NCI-H69 (cell line): ENCODE measurements at places on chromosomes 6 and 20.

GRCh38 chr6:52908526-52908925 lies 972 bp downstream of the GSTA3 start:
- no peak for DNase-seq

DNA sequence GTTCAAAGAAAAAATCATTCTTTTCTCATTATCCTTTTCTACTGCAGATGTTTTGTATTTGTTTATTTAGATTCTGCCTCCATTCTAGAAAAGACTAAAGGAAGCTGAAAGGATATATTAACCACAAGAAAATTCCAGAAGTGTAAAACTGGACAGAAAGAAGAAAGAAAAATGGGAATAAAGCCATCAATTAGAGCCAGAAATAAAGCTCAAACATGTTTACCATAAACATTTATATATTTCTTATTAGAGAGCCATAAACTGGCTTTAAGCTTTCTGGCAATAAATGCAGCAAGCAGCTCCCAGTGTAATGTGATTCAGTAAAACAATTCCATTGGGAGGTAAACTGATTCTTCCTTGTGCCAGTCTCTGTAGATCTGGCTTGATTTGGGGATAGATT lies 244.1 kb downstream of the PTPRK start:
- no peak for DNase-seq

- DNase-seq: no peak
Observed at GRCh38 chr6:88371480-88371879, 205.3 kb upstream of the CNR1 start.

DNA sequence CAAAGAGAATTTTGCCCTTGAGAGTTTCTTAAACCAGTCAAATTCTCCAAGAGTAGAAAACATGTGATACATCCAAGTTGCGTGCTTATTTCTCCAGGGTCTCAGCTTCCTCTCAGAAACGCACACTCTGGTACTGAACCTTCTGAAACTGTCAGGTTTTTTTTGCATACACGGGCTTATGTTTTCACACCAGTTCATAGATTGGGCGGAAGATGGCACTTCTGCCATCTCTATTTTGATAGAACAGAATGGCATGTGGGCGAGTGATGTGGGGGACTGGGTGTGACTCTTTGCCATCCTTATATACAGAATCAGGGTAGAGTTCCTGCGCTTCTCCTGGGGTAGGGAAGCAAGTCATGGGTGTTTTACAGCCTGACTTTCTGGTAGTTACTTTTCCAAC lies 56.4 kb downstream of the ADTRP start:
- no peak for DNase-seq

- DNase-seq: peak; percentile 63
Observed at GRCh38 chr6:72218125-72218524, 331.8 kb downstream of the RIMS1 start.

- no peak for DNase-seq
Observed at GRCh38 chr6:12246900-12247299, 43.3 kb upstream of the EDN1 start.

- no peak for DNase-seq
Observed at GRCh38 chr20:37994512-37994911, 38.7 kb downstream of the TTI1 start.

DNA sequence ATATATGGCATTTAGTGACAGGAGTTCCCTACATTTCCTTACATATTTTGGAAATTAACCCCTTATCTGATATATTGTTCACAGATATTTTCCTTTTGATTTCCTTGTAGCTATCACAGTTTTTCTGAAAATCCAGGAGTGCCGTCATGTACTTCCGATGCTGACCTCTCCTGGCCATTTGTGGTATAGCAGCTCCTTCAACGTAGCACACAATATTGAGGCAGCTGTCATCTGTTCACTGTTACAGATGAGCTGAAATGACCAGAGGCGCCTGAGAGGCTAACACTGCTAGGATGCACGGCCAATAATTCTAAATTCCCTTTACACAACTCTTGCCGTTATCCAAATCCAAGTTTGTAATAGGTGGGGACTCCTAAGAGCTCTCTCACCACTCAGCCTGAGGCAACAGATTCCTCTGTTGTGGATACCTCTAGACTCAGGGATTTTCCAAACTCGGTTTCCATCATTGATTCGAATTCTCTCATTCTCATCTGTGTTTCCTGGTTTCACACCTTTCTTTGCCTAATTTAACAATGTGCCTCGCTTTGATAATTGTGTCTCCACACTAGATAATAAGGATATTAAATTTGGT lies 53.0 kb downstream of the MMUT start:
- DNase-seq: peak; percentile 88

GRCh38 chr20:1718604-1719384 lies 61.2 kb upstream of the SIRPG start:
- no peak for DNase-seq

GRCh38 chr6:42864602-42865001 lies 14.8 kb upstream of the RPL7L1 start:
- no peak for DNase-seq

DNA sequence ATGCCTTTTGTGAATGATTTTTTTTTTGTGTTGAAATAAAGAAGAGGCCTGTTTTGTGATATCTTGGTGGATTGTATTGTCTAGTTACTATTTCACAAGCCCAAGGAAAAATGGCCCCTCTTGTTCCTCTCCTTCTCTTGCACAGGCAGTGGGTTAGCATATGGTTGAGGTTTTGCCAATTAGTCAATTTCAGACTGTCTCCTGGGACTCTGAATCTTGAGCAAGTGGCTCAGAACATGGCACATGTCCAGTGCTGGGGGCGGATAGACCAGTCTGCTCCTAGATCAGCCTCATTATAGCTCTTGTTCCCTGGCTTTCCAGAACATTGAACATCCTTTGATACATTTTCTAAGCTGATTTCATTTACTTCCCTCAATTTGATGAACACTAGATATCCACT lies 589.2 kb downstream of the PHF3 start:
- peak; percentile 90 for DNase-seq

DNA sequence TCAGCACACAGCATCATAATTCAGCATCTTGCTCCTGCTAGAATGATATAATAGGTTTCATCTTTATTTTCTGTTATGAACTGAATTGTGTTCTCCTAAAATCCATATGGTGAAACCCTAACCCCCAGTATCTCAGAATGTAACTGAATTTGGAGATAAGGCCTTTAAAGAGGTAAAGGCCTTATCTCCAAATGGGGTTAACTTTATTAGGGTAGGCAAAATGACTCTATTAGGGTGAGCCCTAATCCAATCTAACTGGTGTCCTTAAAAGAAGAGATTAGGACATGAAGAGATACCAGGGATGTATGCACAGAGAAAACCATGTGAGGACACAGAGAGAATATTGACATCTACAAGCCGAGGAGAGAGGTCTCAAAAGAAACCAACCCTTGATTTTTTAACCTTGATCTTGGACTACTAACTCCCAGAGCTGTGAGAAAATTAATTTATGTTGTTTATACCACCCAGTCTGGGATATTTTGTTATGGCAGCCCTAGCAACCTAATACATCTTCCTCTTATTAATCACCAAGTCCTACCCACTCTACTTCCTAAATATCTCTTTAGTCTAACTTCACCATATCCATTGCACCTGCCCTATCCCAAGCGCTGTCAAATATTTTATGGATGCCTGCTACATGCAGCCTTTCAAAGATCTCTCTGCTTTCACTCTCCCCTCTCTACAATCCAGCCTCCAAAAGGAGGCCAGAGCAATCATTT lies 8.5 kb upstream of the MRS2 start:
- no peak for DNase-seq

DNA sequence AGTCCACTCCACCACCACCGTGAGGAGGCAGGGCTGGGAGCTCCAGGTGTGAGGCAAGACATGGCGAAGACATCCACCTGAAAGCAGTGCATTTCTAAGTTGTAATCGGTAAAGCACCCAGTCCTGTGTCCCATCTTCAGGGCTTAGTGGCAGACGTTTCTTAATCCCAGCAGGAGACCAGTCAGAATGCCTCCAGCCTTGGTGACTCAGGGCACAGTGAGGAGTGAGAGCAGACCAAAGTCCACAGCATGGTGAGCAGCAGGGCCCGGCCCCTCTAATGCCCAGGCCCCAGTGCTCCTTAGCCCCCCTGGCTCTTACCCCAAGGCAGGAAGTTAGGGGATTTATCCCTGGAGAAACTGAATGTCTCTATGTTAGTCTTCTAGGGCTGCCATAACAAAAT lies 183.9 kb downstream of the SYNDIG1 start:
- no peak for DNase-seq

GRCh38 chr6:52010145-52010544 lies 77.3 kb downstream of the PKHD1 start:
- no peak for DNase-seq

- no peak for DNase-seq
Observed at GRCh38 chr20:32339116-32339515, 19.0 kb upstream of the ASXL1 start.

GRCh38 chr20:11212272-11212671 lies 538.5 kb upstream of the JAG1 start:
- DNase-seq: no peak

DNA sequence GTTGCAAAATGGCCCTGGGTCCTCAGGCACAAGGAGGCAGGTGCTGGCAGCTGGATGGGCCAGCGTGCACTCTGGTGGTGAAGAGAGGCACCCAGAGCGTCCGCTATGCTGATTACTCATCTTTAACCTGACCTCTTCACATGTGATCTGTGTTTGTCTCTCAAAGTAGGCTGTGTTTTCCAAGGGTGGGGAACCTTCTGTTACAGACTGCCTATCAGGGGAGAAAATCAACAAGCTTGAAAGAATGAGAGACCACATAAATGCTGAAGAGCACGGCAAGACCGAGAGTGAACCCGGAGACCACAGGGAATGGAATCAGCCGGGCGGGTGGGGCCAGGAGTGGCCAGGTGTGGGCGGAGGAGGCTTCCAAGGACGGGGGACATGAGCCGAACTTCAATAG lies 16.2 kb downstream of the BNIP5 start:
- DNase-seq: peak; percentile 78

DNA sequence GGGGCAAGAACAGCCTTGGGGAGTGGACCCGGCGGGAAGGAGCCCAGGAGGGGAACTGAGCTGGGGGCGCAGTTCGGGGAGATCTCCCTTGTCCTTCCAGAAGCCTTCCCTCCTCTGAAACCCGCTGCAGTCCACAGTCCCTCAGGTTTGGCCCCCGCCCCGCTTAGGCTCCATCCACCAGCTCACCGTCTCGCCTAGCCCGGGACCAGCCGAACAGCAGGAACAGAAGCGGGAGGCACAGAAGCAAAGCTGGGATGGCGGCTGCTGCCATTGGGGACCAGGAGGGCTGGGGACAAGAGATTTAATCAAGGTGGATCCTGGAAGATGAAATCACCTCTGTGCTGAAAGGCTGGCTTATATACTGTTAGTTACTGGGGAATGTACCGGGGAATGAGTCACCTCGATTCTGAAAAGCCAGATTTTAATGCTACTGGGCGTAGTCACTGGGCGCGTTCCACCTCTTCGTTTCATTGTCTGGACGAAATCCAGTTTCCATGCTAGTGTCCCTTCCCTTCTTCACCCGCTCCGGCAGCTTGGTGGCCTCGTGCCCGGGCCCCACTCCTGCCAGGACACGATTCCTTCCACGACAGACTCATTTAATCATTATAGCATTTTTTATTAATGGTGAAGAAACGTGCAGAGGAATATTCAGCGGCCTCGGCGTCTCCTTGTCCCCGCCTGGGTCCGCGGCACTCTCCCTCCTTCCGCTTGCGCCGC lies at the start of gene RAET1L:
Gene RAET1L (minus strand): TSS at position 332 of the 717 bp plus-strand sequence. CDS start 61 bp downstream, at position 271.
- peak; percentile 45 for DNase-seq

DNA sequence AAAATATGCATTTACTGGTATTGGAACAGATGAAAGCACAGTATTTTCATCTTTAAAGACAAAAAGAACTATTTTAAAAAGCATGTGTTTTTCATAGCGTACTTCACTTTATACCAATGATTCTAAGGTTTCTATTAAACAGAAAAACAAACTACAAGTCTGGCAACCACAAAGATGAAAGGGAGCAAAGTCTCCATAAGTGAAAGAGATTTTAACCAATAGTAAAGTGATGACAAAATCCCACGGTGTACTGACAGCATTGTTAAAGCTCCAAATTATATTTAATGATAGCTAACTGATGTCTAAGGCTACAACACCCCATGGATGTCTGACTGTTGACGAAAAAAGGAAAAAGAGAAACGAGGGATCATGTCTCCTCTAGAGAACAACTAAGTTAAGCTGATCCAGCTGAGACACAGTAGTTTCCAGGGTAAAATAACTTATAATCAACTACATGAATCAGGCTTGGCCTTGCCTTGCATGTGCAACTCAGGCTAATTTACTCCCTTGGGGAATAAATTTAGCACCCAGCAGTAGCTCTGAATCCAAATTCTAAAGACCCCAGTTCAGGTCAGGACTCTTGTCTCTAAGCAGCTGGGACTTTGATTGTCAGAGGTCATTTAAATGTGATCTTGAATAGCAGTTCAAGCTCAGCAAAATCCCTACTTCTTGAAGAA lies 56.0 kb upstream of the TAB2 start:
- DNase-seq: no peak

- DNase-seq: peak; percentile 96
Observed at GRCh38 chr6:15504581-15505350, 158.1 kb downstream of the DTNBP1 start.

DNA sequence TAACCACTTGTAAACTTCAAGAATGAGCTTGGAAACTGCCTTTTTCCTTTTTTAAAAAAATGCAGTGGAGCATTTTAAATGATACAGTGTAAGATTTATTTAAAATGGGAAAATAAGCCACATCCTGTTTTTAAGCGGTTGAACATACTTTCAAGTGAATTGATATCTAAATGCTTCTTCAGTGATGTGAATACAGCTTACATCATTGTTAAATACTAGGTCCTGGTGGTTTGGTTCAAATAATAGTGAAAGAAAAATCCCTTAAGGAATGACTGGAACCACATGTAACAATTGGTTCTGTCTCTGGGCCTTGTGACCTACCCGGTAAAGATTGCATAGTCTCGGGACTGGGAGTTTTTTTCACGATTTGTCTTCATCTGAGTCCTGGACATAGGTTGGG lies 44.2 kb downstream of the BMP6 start:
- DNase-seq: no peak

DNA sequence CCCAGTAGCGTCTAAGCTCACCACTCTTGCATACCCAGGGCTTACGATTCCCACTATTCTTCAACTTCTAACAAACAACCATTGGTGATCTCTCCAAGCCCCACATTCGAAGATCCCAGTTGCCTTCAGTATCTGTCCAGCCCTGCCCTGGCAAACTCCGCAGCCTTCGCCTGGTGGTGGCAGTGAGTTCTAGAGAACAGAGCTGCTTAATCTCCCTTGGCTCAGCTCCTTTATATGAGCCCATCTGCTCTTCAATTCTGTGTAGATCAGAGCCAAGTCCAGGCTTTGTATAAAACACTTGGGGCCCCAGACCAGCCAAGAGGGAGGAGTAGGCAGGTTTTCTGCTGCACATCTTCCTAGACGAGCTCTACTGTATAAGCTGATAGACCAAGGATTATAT lies 193.3 kb downstream of the PHACTR1 start:
- DNase-seq: no peak
